ENCODE measurements at places on chromosomes 13 and 19. TPM values are rescaled to one million over a fixed set of nuclear protein-coding genes. Genes with fewer than 3 reads are reported as not detected.

DNA sequence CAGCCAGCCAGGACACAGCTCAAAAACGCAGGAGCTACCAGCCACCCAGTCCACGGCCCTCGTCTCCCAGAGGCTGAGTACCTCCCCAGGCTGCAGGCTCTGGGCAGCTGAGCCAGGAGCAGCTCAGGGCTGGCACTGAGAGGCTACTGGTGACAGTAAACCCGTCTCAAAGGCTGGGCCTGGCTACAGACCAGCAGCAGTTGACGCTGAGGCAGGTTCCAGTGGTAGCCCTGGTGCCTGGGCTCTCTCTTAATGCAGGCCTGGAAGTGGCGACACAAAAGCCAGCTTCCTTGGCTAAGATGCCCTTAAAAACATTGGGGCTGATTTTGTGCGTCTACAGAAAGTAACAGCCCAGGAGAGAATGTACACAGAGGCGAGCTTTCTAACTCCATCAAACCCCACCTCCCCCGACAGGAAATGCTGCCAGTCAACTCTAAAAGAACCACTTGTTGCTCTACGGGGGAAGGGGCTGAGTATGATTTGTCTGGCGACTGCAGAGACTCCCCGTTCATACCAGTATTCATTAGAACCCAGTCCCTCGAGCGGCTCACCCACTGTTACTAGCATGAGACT, 126.3 kb downstream of the STK24 start:
- H3K4me3 ChIP-seq, result no peak overlapping the region
- peaks cover 42% of the 10 kb centered on the region for H3K36me3 ChIP-seq
- no peaks in the 10 kb centered on the region for H3K27me3 ChIP-seq
- no peak for DNase-seq
- H3K27ac ChIP-seq, result peak overlapping the region; percentile 92
- H3K4me1 ChIP-seq, result peaks cover 23% of the 10 kb centered on the region

- peaks cover 6% of the 10 kb centered on the region for H3K4me1 ChIP-seq
- no peaks in the 10 kb centered on the region for H3K36me3 ChIP-seq
- peak overlapping the region; percentile 63 for H3K4me3 ChIP-seq
- H3K27me3 ChIP-seq, result peaks cover 84% of the 10 kb centered on the region
- DNase-seq, result no peak
- H3K27ac ChIP-seq, result peak overlapping the region; percentile 21
Observed at GRCh38 chr13:28495538-28496187, 735 bp upstream of the FLT1 start.

- no peak for DNase-seq
- no peak overlapping the region for H3K27ac ChIP-seq
- H3K4me1 ChIP-seq, result peaks cover 12% of the 10 kb centered on the region
- no peak overlapping the region for H3K4me3 ChIP-seq
Observed at GRCh38 chr19:4981681-4981958, 12.7 kb downstream of the KDM4B start.

- no peaks in the 10 kb centered on the region for H3K27me3 ChIP-seq
- no peak overlapping the region for H3K27ac ChIP-seq
- H3K4me1 ChIP-seq, result peaks cover 4% of the 10 kb centered on the region
- DNase-seq, result no peak
Observed at GRCh38 chr19:20385061-20385460, 180.5 kb downstream of the ZNF737 start.

Gene PROZ
- not detected for total RNA-seq

Gene NKG7
- total RNA-seq, result not detected

Data from progenitor cell of endocrine pancreas (in vitro differentiated cells).